ENCODE measurements at places on chromosomes 1 and 21.

- DNase-seq = no peak
Observed at GRCh38 chr1:94456736-94457135, 38.5 kb downstream of the ABCD3 start.

DNA sequence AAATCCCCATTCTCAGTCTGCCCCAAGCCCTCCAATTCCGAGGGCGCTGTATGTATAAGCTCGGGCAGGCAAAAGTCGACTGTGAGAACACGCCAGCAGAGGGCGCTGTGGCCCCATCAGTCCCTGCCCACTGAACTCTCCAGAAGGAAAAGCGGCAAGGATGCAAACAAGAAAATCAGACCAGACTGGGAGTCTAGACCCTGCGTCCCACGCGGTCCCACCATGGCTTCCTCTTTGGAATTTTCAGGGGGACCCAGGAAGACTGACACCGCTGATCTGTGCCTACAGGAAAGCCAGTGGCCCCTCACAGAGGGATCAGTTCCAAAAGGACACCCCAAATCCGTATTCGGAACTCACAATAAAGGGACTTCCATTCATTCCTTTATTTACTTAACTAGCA is 19.5 kb downstream of the TEX35 start:
- DNase-seq = peak; percentile 61

GRCh38 chr1:214452152-214452784 is 99.1 kb downstream of the PTPN14 start:
- no peak for DNase-seq

GRCh38 chr21:27277110-27277509 is 310.2 kb upstream of the ADAMTS5 start:
- no peak for DNase-seq

- DNase-seq = no peak
Observed at GRCh38 chr21:44377201-44377921, 23.9 kb downstream of the TRPM2 start.
